ENCODE measurements at places on chromosomes 12 and 14.

DNA sequence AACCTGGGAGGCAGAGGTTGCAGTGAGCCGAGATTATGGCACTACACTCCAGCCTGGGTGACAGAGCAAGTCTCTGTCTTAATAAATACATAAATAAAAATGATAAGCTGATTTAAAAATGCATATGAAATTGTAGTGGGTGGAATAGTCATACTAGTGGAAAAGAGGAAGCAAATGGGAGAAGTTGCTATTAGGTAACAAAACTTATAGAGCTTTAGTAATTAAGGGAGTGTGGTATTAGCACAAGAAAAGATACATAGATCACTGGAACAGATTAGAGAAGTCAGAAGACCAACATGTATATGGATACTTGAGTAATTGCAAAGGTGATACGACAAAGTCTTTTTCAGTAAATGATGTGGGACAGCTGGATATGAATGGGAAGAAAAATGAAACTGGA lies 26.5 kb downstream of the TECPR2 start:
- DNase-seq: no peak

DNA sequence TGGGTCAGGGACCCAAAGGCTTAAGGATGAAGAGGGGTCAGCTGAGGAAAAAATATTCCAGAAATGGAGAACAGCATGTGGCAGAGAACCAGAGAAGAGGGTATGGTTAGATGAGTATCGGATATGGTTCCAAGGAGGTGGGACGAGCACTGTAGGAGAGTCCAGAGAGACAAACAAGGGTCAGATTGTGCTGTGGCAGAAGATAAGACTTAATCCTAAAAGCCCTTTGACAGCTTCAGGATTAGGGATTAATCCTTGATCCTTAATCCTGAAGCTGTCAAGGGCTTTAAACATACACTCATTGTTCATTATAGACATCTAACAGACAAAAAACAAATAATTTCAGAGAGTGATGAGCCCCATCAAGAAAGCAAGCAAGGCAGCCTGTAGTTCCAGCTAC lies 124.0 kb downstream of the SPTSSA start:
- no peak for DNase-seq

DNA sequence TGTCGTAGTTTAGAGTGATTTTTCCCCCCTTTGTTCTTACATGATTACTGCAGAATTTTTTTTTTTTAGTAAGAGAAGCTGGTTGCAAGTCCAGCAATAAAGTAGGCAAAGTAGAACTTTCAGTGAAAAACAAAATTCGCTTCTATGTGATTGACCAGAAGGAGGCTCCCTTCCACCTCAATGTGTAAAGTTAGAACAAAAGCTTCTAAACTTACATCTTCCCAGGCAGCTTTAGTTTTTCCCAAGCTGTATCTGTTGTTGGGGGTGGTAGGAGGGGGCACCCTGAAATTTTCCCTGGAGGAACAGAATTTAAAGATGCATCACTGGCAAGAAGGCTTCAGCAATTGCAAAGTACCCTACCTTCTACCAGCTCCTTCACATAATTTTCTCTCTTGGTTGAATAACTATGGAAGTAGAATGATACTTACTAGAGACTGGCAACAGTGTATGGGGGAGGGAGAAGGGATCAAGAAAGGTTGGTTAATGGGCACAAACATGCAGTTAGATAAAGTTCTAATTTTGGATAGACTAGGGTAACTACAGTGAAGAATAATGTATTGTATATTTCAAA lies 87.3 kb upstream of the E2F7 start:
- no peak for DNase-seq

DNA sequence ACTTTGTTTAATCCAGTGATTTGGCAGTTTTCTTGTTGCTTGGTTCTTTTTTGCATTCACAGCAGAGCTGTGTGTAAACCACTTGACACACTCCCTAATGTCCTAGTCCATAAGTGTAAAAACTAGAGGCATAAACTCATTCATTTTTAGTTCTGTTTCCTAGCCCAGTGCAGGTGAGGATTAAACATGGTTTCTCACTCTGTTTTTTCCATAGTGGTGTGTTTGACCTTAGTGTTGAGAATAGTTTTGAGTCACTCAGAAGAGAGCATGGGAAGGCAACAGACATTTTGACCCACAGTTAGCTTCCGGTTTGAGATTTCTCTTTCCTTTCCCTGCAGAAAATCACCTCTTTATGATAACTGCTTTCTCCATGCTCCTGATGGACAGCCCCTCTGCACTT lies 24.2 kb upstream of the GALNT16 start:
- no peak for DNase-seq

DNA sequence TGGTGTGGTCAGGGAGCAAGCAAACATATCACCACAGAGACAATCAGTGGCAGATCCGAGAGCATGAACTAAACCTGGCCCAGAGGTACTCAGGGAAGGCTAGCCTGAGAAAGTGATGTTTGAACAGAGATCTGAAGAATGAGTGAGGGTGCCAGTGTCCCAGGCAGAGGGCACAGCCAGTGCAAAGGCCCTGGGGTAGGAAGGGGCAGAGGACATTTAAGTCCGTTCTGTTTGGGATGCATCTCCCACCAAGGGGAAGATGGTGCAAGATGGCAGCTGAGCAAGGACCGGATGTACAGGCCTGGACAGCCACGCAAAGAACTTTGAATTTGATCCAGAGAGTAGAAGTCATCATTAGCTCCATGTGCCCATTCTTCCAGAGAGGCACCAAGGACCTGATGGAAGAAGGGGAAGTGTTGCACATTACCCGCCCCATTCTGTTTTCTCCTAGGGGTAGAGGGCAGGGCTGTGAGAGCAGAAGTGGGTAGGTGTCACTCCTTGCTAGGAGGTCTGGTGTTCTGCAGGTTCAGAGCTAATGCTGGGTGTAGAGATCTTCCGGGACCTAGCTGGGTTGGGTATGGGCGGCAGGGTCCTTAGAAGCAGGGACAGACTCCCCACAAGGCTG lies 3.9 kb downstream of the DTX1 start:
- no peak for DNase-seq

DNA sequence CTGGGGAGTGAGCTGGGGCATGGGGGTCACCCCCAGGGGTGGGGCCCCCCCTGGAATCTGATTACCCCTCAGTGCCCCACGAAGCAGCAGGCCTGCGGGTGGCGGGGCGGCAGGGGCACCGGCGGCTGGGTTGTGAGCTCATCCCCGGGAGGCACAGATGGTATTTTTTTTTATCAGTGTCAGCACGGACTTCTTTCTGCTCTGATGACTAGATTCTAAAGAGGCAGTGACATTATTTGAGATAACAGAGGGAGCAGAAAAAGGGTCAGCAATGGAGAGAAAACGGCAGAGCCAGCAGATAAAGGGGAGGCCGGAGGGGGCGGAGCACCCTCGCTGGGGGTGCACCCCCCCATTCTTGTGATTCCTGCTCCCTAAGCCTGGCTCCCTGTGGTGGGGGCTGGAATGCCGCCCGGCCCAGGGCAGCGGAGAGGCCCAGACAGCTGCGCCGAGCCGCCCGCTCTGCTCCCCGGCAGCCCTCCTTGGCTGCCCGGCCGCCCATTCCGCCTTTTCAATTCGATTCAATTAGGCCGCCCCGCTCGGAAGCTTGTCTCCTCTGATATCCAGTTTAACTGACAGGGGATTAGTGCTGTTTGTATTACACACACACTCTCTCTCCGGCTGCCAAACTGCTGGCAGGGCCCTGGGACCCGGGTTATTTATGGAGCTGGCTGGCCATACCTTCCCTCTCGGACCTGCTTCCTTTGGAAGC lies 32.9 kb downstream of the MVK start:
- DNase-seq: no peak

GRCh38 chr12:116880817-116881324 lies 370 bp downstream of the HRK start:
- peak; percentile 72 for DNase-seq

- DNase-seq: peak; percentile 56
Measured at GRCh38 chr12:575129-575502, 88.1 kb downstream of the NINJ2 start.

DNA sequence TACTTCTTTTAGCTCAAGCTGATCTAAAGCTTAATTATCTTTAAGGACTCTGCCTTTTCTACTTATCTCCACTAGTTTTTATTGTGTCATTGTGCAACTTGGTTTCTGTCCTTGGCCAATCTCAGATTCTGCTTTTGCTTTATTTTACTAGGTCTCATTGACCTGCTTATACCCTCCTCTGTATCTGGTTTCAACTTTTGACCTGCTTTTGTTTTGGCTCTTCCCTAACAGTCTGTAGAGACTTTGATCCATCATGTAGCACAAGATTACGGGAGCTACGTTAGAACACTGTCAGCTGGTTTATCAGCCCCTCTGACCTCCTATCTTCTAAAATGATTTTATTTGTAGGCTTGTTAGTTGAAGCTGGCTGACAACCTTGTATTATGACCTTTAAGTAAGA lies 43.6 kb downstream of the ZCRB1 start:
- no peak for DNase-seq

- no peak for DNase-seq
Measured at GRCh38 chr12:101051901-101052550, 158.0 kb downstream of the SLC5A8 start.

DNA sequence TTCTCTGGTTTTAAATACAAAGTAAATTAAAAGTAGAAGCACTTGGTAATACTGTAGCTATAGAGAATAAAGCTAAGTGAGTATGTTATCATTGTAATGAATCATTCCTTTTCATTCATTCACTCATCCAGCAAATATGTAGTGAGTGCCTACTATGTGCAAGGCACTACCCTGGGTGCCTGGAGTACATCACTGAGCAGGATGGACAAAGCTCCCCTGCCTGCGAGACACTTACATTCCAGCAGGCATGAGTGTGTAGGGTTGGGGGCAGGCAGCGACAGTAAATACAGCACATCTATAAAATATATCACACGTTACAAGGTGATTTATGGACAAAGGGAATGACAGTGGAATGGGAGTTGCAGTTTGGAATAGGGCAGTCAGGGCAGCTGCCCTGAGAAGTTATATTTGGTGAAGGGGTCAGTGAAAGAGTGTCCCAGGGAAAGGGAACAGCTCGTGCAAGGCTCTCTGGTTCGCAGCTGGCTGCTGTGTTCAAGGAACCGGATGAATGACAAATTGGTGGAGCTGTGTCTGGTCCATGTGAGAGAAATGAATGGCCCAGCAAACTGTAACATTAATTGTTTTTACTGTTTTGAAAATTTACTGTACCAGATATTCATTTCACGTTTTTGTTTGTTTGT lies 159.6 kb downstream of the CRADD start:
- DNase-seq: no peak

- DNase-seq: no peak
Measured at GRCh38 chr14:88179716-88180115, 143.4 kb downstream of the KCNK10 start.

DNA sequence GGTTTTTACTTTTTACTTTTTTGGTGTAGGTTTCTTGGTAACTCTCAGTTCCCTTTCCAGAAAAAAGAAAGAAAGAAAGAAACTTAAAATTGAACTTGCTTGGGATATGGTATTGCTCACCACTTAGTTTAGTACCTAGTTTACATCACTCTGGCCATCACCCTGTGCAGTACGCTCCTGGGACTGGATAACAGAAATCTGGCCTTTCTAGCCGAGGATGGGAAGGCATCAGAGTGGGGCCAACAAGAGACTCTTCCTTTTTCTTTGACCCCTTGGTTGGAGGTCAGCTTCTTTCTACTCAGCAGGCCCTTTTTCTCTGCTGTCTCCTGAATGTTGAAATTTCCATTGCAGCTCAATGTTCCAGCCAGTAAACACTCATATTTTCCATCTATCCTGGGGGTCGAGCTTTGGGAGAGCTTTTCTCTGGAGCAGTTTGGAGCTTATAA lies 156.6 kb downstream of the TGFB3 start:
- no peak for DNase-seq

DNA sequence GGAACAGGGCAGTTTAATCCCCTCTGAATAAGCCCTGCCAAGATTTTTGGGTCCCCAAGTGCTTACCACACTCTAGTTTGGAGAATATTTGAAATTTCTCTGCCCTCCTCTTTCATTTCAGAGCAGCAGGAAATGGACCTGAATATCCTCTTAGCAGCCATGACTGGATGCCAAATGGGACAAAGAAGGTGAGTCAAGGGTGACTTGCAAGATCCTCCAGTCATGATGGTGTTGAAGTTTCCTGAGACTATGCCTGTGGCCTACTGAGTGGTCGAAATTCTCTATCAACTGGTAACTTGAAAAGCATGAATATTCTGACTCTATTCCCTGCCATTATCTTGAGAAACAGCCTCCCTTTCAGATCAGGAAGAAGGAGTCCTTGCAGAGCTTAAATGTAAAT lies 1674.7 kb upstream of the SEL1L start:
- no peak for DNase-seq

DNA sequence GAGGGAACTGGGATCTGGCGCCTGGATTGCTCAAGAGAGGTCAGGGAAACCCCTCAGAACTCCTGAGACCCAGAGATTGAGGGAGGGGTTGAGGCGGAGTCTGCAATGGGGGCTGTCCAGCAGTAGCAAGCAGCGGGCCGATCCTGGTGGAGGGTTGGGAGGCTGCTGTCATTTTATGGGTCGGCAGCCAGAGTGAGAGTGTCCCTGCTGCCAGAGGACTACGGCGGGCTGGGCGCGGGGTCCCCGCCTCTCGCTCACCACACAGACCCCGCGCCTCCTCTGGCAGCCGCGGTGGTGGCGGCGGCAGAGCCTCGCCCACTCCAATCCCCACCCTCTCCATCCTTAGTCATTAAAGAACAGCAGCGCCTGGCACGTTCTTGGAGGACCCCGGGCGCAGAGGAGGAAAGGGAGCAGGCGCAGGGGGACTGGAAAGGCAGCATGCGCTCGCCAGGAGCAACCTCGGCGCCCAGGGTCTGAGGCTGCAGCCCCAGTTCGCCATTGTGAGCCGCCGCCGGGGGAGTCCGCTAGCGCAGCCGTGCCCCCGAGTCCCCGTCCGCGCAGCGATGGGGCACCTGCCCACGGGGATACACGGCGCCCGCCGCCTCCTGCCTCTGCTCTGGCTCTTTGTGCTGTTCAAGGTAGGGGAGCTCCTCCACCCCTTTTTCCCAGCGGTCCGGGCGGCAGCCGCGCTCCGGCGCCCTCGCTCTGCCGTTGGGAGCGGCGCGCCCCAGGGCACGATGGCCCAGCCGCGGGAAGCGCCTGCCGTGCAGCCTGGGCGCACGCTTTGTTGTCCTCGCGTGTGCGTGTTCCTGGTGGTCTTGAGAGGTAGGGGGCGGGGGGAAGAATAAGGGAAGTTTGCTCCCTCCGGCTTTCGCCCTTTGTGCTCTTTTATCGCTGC lies at the start of gene PTPRO:
TSS of gene PTPRO (plus strand) at position 345 of the 898 bp plus-strand sequence.
- no peak for DNase-seq

GRCh38 chr12:56980268-56980667 lies 22.9 kb upstream of the RDH16 start:
- no peak for DNase-seq

- no peak for DNase-seq
Measured at GRCh38 chr12:13233830-13234641, 37.5 kb downstream of the EMP1 start.

DNA sequence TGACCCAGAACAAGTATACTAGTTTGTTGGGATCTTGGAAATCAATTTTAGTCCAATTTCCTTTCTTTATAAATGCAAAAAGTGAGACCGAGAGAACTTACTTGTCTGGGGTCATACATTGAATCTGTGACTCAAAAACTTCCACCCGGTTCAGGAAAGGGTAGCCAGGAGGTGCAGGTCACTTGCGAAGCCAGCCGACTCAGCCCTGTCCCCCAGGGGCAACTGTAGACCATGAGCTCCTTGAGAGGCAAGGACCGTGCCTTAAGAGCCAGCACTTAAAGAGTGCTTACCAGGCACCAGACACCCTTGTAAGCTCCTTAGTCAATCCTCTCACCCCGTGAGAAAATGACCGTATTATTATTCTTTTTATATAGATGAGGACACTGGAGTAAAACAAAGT lies 505 bp upstream of the BCDIN3D start:
- no peak for DNase-seq

- DNase-seq: no peak
Measured at GRCh38 chr14:73599499-73599898, 7.8 kb downstream of the ACOT4 start.

Data from activated CD8-positive, alpha-beta memory T cell treated with anti-CD3 and anti-CD28 coated beads, Interleukin-2, amount 50 U/mL, for 48 hours (primary cell).